Hematopoietic multipotent progenitor cell treated with erythropoietin and hydrocortisone succinate and interleukin-3 and kit ligand, for 8 days (in vitro differentiated cells): ENCODE measurements at places on chromosomes 2 and 18.

DNA sequence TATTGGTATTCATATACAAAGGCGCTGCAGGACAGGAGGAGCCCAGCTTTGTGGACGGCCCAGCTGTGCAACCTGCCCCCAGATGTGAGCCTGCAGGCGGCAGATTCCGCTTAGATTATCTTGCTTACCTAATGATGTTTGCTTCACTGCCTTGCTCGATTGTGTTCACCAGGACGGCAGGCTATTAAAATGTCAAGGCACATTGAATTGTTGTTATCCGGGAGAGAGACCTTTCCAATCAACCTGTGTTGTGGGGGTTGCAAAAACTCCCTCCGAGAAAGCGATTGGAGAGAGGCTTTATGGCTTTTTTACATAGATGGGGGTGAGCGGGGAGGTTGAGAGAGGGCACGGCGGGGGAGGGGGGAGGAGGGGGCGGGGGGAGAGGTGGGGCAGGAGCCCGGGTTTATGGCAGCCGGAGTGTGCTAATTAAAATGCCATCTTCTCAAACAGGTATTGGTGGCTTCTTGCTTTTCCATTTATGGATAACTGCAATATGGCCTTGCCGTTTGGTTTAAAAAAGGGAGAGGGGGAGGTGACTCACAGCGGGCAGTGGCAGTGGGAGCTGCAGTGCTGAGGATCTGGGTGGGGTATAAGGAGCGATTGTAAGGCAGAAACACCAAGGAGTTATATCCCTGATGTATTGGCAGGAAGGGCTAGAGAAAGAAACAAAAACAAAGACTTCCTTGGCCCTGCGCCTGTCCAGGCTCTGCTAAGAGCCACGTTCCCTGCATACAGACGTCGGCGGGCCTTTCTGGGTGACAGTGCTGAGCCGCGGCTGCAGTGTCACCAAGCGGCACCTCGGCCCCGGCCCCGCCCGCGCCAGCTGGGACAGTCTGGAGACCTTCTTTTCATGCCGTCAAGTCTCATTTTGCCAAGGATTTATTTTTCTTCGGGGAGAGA lies 97.2 kb downstream of the INSIG2 start:
- DNase-seq = peak; percentile 58

- no peak for DNase-seq
Observed at GRCh38 chr2:221750316-221750715, 178.2 kb upstream of the EPHA4 start.

DNA sequence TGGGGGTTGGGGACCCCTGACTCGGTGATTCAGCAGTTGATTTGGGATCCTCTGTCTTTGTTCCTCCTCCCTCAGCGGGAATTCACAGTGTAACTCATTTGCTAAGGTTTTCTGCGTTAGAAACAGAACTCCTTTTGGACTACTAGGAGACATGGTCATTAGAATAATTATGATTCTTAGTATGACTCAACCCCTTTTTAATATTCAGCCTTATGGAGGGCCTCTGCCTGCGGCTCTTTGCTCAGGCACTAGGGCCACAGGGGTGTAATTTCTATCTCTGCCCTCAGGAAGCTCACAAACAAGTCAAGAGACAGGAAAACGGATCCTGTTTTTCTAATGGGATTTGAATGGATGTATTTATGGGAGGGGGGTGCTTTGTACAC lies 117.4 kb downstream of the SPTBN1 start:
- DNase-seq = no peak

DNA sequence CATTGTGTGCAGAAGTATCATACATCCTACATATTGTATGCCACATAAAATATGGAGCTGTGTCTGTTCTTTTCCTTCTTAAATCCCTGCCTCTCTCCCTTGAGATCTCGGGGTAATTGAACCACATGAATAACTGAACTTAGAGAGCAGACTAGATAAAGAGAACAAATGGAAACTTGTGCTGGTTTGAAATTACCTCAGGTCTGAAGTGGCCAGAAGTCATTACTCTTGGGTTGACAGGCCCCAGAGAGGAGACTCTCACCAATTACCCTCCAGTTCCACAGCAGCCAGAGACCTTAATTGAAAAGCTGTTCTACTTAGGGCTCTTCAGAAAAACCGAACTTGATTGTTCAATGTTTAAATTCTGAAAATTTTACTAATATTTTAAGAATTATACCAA lies 5.0 kb upstream of the ADAM17 start:
- DNase-seq = no peak

DNA sequence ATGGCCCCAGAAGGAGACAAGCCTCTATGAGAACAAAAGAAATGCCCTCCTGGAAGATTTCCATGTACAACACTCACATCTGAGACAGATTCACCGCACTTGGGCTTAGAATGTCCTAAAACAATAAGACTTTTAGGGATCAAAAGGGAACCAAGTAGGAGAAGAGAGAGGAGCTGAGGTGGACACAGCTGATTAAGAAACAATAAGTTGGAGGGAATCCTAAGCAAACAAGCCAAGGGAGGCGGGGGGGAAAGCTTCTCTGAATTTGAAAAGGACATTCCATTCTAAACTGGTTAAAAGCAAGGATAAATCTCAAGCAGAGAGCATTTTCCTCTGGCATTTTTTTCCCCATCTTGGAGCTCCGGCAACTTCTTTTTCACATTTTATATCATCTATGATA lies 9.9 kb downstream of the ACVR1 start:
- DNase-seq = no peak

GRCh38 chr2:164867779-164868397 lies 26.3 kb upstream of the COBLL1 start:
- DNase-seq = no peak

- DNase-seq = no peak
Observed at GRCh38 chr18:75529394-75529793, 101.9 kb upstream of the SMIM21 start.

DNA sequence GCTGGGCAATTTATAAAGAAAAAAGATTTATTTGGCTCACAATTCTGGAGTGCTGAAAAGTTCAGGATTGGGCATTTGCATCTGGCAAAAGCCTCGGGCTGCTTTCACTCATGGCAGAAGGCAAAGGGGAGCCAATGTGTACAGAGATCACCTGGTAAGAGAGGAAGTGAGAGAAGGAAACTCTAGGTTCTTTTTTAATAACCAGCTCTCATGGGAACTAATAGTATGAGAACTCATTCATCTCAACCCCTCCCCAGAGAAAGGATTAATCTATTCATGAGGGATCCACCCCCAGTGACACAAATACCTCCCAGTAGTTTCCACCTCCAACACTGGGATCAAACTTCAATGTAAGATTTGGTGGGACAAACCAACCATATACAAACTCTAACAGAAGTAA lies 129.0 kb downstream of the EVA1A start:
- no peak for DNase-seq

DNA sequence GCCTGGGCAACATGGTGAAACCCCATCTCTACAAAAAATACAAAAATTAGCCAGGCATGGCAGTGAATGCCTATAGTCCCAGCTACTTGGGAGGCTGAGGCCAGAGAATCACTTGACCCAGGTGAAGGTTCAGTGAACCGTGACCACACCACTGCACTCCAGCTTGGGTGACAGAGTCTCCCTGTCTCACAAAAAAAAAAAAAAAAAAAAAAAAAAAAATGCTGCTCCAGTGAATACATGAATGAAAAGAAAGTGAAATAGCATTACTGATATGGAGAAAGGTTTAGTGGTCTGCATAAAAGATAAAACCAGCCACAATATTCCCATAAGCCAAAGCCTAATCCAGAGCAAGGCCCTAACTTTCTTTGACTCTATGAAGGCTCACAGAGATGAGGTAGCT lies 44.5 kb downstream of the METTL8 start:
- no peak for DNase-seq

- DNase-seq = no peak
Observed at GRCh38 chr2:14977021-14977420, 344.5 kb downstream of the LRATD1 start.

GRCh38 chr2:224711859-224712665 lies 4.1 kb downstream of the CCDC195 start:
- no peak for DNase-seq

- DNase-seq = no peak
Observed at GRCh38 chr2:165114346-165114939, 89.4 kb downstream of the SCN3A start.

DNA sequence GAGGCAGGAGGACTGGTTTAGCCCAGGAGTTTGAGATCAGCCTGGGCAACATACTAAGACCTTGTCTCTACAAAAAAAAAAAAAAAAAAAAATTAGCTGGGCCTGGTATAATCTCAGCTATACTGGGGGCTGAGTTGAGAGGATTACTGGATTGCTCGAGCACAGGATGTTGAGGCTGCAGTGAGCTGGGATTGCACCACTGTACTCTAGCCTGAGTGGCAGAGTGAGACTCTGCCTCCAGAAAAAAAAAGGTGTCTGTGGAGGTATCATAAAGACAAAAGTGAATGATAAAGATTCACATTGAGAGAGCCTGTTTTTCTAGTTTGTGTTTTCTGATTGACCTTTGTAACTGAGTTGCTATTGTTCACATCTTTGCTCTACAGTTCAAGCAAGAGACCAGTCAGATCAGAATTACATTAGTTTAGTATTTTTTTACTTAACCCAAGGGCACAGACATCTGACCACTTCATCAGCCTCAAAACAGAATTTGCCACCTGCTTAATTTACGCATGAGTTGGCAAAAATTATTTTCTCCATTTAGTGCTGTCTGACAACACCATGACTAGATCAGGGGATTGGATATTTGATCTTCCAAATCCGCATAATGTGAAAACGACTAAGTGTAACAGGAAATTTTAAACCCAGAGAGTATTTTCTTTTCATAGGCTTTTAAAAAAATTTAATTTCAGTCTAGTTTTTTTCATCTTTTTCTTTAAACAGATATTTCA lies 271.0 kb downstream of the TGIF1 start:
- no peak for DNase-seq

DNA sequence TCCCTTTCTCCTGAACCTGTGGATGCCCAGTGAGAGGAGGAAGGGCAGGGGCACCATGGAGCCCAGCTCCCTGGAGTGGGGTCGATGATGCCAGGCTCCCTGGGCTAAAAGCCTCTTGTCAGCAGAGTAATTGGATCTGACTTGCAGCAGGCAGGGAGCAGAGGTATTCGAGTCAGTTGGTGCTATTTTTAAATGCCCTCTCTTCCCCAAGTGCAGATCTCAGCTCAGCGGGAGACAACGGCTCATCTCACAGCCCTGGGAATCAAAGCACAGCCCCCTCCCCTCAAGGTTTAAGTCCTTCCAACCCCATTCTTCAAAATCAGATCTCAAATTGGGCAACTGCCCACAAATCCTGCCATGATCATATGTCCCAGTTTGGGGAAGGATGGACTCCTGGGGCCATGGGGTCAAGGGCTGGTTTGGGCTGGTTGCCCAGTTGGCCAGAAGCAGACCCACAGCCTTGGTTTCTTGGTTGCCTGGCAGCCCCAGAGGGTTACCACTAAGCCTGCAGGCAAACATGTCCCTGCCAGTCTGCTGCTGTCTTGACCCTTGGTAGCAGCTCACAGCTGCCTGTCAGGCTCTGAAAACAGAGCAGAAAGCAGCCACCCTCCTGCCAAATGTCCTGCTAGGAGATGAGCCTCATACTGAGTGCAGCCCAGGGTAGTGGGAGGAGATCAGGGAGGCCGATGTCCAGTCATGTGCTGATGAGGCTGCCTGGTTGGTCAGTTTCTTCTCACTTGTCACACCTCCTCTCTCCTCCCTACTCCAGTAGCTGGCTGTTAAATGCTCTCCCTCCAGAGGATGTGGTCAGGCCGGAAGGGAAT lies 244.9 kb downstream of the LOXHD1 start:
- DNase-seq = no peak

DNA sequence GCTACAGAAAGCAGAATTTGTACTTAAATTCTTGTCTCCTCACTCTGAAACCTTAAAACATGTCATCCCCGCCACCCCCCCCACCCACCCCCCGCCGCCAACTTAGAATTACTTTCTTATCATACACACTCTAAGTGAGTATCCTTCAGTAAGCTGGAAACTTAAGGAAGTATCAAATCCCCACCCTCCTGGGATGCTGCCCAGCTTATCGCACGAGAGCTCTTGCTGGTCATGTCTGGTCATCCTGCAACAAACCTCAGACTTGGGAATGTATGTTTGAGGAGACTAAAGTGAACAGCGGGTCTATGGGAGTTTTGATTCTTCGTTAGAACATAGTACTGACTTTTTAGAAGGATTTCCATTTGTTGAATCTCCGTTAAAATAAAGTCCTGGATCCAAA lies 203.3 kb downstream of the PTGR3 start:
- no peak for DNase-seq

GRCh38 chr2:98308068-98308467 lies 38.2 kb upstream of the CNGA3 start:
- DNase-seq = no peak

GRCh38 chr2:172496160-172496608 lies 59.7 kb upstream of the PDK1 start:
- DNase-seq = no peak

DNA sequence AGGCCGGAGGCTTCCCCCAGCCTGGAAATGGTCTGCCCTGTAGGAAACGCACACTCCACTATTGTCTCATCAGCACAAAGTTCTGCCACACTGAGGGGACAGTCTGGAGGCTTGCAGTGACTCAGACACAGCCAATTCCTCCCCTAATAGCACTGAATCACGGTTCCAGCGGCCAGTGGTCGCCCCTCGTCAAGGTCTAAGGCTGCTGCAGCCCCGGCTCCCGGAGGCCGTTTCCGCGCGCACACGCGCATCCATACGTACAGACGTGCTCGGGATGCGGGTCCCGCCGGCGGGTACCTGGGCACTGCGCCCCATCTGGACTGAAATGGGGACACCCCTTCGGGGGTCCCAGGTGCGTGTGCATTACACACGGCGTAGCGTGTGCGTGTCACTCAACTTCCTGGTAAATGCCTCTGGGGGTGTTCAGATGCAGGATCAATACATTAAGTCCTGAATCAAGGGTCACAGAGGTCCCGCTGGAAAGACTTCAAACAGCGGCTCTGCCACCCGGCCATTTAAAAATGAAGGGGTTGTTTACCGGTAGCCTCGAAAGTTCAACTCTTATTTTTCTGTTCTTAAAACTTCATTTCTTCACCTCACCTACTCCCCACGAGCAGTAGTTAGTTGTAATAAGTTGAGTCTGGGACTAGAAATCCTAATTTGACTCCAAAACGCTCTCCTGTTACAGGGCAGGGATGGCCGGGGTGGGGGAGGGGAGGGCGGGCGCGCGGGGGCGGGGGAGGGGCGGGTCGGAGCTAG lies 572 bp upstream of the ZNF516 start:
- peak; percentile 64 for DNase-seq

GRCh38 chr2:18625563-18625962 lies 36.2 kb upstream of the NT5C1B start:
- DNase-seq = no peak

GRCh38 chr2:169027234-169027633 lies 3.9 kb downstream of the ABCB11 start:
- peak; percentile 77 for DNase-seq

DNA sequence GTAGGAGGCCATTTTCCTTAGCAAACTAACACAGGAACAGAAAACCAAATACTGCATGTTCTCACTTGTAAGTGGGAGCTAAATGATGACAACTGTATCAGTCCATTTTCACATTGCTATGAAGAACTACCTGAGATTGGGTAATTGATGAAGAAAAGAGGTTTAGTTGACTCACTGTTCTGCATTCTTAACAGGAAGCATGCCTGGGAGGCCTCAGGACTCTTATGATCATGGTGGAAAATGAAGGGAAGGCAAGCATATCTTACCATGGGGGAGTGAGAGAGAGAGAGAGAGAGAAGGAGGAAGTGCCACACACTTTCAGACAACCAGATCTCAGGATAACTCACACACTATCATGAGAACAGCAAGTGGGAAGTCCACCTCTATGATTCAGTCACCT lies 105.3 kb downstream of the PARD3B start:
- DNase-seq = no peak

GRCh38 chr18:27712066-27712465 lies 464.9 kb downstream of the CDH2 start:
- DNase-seq = no peak
